ENCODE measurements at places on chromosomes 5 and 9.

DNA sequence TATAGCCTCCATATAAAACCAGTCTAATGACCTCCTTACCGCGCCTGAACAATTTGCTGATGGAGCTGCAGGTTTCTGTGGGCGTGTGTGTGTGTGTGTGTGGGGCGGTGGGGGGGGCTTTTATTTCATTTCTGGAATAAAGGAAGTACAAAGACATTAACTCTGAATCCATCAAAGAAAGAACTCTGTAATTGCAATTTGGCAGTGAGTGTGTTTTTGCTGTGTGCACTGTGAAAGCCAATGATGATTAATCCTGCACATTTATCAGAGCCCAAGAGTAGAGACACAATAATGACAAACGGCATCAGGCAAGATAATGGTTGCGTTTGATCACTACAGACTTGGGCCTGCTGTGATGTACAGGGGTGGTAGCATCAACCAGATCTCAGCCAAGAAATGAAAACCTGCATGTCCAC is 29.3 kb upstream of the NDFIP1 start:
- DNase-seq: no peak

GRCh38 chr5:105924366-105924765 is 1746.4 kb downstream of the EFNA5 start:
- DNase-seq: no peak

DNA sequence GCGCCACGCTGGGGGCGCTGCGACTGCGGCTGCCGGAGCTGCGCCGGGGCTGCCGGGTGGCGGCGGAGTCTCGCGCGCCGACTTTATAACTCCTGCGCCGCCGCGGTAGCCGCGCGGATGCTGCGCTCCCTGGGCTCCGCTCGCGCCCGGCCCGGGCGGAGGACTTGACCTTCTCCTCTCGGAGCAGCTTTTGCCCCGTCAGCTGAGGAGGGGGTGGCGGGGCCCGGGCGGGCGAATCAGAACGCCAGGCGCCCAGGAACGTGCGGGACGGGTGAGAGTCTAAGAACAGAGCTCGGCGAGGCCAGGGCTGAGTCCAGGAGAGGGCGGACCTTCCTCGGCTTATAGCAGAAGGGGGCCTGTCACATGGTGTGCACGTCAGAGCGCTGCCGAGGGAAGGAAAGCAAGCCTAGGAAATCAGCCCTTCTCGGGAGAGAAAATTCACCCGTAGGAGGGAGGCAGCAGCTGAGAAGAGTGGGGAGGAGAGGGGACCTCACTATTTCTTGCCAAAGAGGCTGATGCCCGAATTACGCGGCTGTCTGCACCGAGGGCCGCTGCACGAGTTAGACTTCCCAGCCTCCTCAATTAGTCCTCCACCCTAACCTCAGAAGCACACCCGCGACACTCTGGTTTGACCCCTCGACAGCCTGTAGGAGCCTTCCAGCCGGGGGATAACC is at the start of gene FOXD1:
Gene FOXD1, minus strand, starts transcription at position 315 of the 674 bp plus-strand sequence. CDS start 415 bp downstream, outside the sequence.
- DNase-seq: peak; percentile 84

DNA sequence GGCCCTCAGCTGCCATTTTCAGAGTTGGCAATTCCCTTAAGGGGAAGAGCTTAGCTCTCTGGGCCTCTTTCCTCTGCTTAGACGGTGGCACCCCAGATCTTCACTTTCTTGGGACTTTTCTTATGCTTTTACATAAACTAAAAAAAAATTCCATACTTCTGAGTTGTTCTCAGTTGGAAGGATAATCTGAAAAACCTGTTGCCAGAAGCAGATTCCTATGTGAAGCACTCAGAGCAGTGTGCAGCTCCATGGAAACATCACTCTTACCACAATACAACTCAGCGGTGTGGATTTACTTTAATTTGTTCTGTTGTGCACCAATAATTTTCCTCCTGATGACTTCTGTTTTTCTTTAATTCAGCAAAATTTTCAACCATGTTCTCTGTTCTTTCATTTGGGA is 44.1 kb upstream of the MROH2B start:
- DNase-seq: no peak

DNA sequence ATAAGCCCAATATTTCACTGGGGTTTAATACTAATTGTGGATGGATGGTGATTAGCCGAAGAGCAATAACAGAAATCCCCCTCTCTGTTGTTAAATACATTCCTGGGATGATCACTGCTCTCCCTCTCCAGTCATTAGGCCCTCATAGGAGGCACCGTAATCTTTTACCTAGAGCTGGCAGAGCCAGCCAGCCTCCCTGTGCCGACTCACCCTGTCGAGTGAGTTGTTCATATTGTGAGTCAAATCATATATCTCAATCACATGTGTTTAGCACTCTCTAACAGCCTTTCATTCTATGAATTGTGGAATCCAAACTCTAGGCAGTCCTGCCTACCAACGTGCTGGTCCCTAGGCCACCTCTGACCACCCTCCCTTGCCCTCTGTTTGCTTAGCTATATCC is 771.0 kb downstream of the IRX1 start:
- no peak for DNase-seq

DNA sequence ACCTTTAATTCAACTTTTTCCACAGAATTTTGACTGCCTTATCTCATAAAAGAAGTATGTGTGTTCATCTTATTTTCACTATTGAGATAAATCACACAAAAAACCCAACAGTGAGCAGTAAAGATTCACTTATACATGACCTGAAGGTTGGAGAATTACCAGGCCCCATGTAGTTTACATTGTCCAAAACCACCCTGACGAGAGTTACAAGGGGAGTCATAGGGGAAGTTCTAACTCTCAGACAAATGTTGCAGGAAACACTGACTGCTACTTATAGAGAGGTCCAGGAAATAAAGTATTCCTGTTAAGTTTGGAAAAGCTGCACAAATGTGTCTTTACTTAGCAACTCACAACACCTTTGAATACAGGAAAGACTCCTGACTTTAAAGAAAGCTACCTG is 14.1 kb downstream of the SPATA9 start:
- DNase-seq: no peak

DNA sequence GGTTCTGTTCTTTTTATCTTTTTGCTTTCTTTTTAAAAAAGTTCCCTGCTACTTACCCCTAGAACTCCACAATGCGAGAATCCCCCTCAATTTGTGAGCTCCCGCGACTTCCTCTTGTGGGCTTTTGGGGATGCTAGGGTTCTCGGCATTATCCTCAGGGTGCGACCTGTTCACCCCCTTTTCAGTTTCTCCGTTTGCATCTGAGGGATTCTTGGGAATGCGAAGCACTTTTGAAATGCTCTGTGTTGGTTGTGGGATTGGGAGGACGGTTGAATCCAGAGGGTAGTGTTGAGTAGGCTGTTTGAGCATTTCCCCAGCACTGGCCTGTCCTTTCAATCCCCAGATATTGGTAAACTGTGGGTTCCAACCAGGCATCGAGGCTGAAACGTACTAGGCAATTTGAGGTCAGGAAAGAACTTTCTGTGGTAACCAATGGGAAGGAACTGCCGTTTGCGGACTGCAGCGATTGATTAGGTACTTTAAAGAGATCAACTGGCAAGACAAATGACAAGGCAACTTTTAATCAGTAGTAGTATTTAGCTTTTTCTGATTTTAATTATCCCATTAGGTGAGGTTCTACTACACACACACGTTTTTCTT is 415 bp downstream of the XRCC4 start:
- peak; percentile 14 for DNase-seq

- DNase-seq: no peak
These were observed 177.0 kb upstream of the PTGER4 start for GRCh38 chr5:40502736-40503135.

GRCh38 chr5:14739981-14740380 is 75.5 kb downstream of the OTULIN start:
- DNase-seq: no peak

GRCh38 chr5:180335614-180336233 is 17.4 kb downstream of the GFPT2 start:
- no peak for DNase-seq

- peak; percentile 61 for DNase-seq
These were observed 76.8 kb downstream of the ZDHHC21 start for GRCh38 chr9:14616188-14616982.

- no peak for DNase-seq
These were observed 717.0 kb downstream of the BRINP1 start for GRCh38 chr9:118652258-118652657.

- DNase-seq: no peak
These were observed 28.5 kb downstream of the ANKDD1B start for GRCh38 chr5:75639535-75640311.

GRCh38 chr9:35179347-35180280 is 17.8 kb downstream of the UNC13B start:
- DNase-seq: no peak

- no peak for DNase-seq
These were observed 146.4 kb downstream of the SGCD start for GRCh38 chr5:156473269-156473908.

GRCh38 chr5:68047035-68047434 is 168.5 kb upstream of the PIK3R1 start:
- DNase-seq: no peak

DNA sequence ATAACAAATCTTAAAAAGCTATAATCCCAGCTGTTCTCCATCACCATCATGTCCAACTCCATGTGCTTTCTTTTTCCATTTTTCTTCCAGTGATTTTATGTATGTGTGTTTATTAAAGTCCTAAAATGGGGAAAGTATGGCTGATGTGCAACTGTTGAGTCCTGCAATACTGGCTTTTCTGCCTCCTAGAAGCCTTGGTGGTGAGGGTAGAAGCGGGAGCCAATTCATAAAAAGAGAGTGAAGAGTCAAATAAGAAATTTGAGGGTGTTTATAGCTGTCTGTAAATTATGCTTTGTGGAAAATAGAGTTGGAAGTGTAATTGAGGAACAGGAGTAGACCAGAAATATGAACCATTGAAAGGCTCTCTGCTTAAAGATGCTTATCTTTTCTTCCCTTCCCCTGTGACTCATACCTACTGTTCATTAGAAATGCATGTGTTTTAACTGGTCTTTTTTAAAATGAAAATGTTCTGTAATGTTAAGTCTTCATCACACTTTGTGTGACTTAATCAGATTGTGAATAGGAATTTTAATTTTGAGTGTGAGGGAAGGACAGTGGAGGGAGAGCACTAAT is 80.1 kb downstream of the ZCCHC7 start:
- peak; percentile 13 for DNase-seq

- no peak for DNase-seq
These were observed 318.6 kb upstream of the RGMB start for GRCh38 chr5:98454904-98455303.

Measured in SW480 (cell line).